ENCODE measurements at places on chromosomes 11 and 22.

GRCh38 chr22:27992294-27993165 is 73.5 kb upstream of the PITPNB start:
- no peak overlapping the region for H3K27ac ChIP-seq
- H3K27me3 ChIP-seq = no peaks in the 10 kb centered on the region
- peaks cover 29% of the 10 kb centered on the region for H3K36me3 ChIP-seq
- no peak overlapping the region for H3K4me3 ChIP-seq

DNA sequence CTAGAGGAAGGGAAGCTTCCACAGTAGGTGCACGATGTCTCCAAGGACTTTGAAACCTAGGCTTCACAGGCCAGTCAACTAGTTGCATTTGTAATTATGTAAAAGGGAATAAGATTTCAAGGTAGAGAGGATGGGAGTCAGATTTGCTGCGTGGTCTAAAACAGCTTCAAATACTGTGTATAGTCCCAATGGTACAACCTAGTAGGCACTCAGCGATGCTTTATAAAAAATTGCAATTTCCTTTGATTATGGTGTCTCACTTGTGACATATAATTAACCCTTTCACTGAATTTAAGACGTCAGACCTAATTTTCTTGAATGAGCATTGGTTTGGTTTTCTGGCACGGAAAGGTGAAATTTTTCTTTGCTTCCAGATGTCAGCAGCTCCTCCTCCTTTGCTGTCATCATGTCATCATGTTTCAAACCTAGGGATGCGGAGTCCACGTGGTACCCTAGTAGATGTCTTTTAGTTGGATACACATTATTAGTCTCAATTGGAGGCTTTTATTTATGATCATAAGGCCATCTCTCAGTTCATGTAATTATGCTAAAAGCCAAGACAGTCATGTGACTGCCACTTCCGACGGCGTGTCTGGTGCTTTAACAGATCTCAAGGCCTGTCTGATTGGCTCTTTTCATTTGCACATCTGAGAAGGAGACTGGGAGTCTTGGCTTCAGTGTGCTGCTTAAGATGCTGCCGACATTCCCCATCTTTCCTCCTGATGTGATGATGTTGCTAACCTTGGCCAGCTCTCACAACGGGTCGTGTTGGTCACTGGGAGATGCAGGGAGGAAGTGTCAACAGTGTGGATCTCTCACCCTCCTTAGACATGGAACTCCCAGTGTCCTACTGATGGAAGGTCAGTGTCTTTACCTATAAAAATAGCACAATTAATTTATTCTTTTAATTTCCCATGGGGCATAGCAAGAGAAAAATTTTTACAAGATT is 134.0 kb downstream of the HIPK3 start:
- H3K27me3 ChIP-seq = no peaks in the 10 kb centered on the region
- peaks cover 4% of the 10 kb centered on the region for H3K36me3 ChIP-seq
- H3K4me3 ChIP-seq = no peak overlapping the region
- peaks cover 9% of the 10 kb centered on the region for H3K4me1 ChIP-seq
- no peak for DNase-seq

DNA sequence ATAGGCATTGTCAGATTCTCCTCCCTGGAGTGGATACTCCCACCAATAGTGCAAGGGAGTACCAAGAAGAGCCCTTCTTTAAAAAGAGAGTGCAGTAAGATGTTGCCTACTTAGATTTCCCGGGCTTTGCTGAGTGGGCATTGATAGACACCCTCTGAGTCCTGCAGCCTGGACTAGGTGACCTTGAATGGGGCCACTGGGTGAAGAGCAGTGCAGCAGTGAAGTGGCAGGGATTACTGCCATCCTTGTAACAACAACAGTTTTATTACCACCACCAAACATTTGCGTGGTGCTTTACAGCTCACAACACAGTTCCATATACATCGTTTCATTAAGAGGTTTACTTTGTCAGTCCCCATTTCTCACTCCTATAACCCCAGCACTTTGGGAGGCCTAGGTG is 59.4 kb downstream of the MICAL2 start:
- no peaks in the 10 kb centered on the region for H3K36me3 ChIP-seq
- peaks cover 10% of the 10 kb centered on the region for H3K27me3 ChIP-seq
- peaks cover 38% of the 10 kb centered on the region for H3K4me1 ChIP-seq
- H3K4me3 ChIP-seq = no peak overlapping the region
- no peak overlapping the region for H3K27ac ChIP-seq
- no peak for DNase-seq

DNA sequence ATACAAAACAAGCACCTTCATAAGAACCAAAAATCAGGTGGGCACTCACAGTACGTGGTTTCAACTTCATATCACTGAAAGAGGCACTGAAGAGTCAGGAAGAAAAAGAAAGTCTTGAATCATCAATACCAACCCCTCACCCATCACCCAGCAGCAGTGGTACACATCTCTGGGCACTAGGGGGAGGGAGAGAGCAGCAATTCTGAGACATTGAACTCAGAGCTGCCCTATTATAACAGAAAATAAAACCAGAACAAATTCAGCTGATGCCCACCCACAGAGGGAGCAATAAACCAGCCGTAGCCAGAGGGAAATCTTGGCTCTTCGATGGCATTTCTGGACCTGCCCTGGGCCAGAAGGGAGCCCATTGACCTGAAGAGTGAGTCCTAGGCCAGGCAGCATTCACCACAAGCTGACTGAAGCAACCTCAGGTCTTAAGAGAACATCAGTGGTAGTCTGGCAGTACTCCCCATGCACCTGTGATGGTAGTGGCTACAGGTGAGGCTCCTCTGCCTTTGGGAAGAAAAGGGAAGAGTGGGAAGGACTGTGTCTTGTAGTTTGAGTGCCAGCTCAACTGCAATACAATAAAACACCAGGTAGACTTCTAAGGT is 42.2 kb upstream of the FAM181B start:
- H3K27ac ChIP-seq = no peak overlapping the region
- no peak overlapping the region for H3K4me3 ChIP-seq
- H3K4me1 ChIP-seq = no peaks in the 10 kb centered on the region
- peaks cover 3% of the 10 kb centered on the region for H3K27me3 ChIP-seq

GRCh38 chr11:112967082-112967481 is 5.9 kb downstream of the NCAM1 start:
- no peak overlapping the region for H3K4me3 ChIP-seq
- H3K36me3 ChIP-seq = no peaks in the 10 kb centered on the region
- peak overlapping the region; percentile 81 for H3K27ac ChIP-seq
- peaks cover 3% of the 10 kb centered on the region for H3K27me3 ChIP-seq

DNA sequence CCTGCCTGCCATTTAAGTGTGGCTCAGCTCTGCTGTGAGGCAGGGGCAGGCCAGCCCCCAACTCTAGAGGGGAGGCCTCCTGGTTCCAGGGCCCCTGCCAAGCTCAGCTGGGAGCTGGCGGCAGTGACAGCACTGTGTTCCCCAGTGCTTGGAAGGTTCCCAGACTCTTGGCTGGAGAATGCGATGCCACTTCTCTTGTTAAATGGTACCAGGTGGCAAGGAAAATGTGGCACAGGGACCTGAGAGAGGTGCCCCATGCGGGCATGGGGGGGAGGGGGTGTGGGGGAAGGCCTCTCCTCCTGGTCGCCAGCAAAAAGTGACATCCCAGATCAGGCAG is 8.4 kb upstream of the TNFRSF13C start:
- H3K27me3 ChIP-seq = peaks cover 4% of the 10 kb centered on the region
- no peak for DNase-seq
- peaks cover 40% of the 10 kb centered on the region for H3K4me1 ChIP-seq
- H3K36me3 ChIP-seq = peaks cover 13% of the 10 kb centered on the region
- no peak overlapping the region for H3K27ac ChIP-seq
- no peak overlapping the region for H3K4me3 ChIP-seq

DNA sequence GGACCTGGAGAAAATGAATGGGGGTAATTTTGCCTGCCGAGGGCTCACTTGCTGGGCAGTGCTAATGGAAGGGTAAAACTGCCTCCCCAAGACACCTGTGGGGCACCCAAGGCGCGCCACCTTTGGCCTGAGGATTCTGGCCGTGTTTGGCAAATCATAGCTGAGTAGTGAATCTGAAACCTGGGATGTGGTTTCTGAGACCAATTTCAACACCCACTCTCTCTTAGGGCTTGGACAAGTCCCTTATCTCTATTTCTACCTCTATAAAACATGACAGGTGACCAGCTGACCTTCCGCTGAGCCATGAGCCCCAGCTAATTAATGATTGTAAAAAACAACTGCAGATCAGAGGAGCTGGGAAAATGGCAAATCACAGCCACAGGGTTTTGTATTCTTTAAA is 1.5 kb upstream of the PACSIN3 start:
- H3K27ac ChIP-seq = no peak overlapping the region
- peaks cover 30% of the 10 kb centered on the region for H3K4me1 ChIP-seq
- peaks cover 43% of the 10 kb centered on the region for H3K27me3 ChIP-seq
- DNase-seq = no peak
- peak overlapping the region; percentile 80 for H3K4me3 ChIP-seq
- H3K36me3 ChIP-seq = no peaks in the 10 kb centered on the region

DNA sequence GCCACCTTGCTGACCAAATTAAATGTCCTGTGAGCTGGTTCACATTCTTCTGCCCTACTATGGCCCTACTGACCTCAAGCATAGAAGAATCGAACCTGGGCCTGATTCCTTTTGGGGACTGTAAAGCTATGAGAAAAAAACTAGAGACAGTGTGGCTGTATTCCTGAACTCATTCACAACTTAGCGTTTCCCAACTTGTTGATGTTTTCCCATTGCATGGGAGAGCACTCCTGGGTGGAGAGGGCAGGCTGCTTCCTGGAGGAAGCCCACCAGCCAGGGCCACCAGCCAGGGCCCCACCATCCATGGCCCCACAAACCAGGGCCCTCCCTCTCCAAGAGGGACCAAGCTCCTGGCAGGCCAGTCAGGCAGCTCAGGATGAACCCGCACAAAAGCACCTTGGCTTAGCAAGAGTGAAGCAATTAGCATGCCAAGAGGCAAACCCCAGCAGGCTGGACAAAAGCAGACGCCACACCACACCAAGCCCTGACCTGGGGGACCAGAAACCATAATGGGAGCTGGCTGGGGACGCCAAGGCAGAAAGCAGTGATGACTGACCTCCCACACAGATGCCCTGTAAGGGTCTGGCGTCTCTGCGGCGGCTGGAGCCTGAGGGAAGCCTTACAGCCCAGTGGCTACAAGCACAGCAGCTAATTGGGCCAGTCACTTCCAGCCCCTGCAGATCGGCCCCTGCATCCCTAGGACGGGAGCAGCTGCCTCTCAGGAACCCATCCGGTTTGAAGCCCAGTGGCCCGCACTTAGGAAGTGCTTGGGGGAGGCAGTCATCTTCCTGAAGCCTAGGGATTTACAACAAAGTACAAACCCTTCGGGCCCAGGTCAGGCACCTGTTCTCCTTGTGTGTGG is 2.1 kb downstream of the CERK start:
- H3K4me3 ChIP-seq = peak overlapping the region; percentile 97
- H3K4me1 ChIP-seq = peaks cover 76% of the 10 kb centered on the region
- no peak for DNase-seq
- no peak overlapping the region for H3K27ac ChIP-seq
- H3K36me3 ChIP-seq = peaks cover 5% of the 10 kb centered on the region
- H3K27me3 ChIP-seq = peaks cover 7% of the 10 kb centered on the region

DNA sequence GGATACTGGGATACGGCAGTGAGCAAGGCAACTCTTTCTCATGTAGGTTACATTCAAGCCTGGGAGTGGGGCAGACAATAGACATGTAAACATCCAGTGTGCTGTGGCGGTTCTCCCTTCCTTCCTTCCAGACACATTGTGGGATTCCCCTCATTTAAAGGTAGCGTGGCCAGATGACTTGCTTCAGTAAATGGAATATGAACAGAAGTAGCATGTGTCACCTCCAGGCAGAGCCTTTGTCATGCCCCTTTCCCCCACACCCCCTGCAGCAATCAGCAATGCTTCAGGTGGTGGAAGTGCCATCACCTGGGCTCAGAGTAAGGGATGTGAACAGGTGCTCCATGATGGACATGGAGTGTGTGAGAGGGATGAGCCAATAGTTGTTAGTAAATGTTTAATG is 34.8 kb upstream of the TTC12 start:
- H3K36me3 ChIP-seq = peaks cover 18% of the 10 kb centered on the region
- H3K4me3 ChIP-seq = no peak overlapping the region
- peaks cover 3% of the 10 kb centered on the region for H3K27me3 ChIP-seq
- no peak overlapping the region for H3K27ac ChIP-seq
- peaks cover 9% of the 10 kb centered on the region for H3K4me1 ChIP-seq
- no peak for DNase-seq

DNA sequence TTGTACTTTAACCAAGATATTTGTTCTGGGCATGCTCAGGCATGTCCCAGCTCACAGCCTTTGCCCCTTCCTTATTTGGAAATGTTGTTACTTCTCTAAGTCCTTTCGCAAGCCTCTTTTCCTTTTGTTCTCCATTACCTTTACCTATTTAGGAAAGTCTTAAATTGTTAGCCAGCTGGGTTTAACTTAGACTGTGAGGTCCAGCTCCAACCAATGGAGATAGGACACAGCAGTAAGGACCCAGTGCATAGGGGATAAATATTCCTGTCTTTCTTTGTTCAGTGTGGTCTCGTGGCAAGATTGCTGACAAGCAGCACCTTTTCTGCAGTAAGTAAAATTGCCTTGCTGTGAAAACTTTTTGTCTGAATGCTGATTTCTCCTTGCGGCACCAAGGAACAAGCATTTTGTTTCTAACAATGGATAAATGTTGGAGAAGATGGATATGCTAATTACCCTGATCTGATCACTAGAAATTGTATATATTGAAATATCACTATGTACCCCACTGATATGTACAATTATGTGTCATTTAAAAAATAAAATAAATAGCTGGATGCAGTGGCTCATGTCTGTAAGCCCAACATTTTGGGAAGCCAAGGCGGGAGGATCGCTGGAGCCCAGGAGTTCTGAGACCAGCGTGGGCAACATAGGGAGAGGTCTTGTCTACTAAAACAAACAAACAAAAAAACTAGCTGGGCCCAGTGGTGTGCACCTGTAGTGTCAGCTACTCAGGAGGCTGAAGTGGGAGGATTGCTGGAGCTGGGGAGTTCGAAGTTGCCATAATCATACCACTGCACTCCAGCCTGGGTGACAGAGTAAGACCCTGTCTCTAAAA is 31.9 kb upstream of the FTH1 start:
- no peaks in the 10 kb centered on the region for H3K36me3 ChIP-seq
- H3K4me1 ChIP-seq = peaks cover 34% of the 10 kb centered on the region
- peaks cover 15% of the 10 kb centered on the region for H3K27me3 ChIP-seq
- no peak for DNase-seq
- H3K27ac ChIP-seq = peak overlapping the region; percentile 96

GRCh38 chr11:36619502-36619901 is 21.5 kb upstream of the RAG2 start:
- no peak overlapping the region for H3K4me3 ChIP-seq
- H3K27ac ChIP-seq = peak overlapping the region; percentile 38
- peaks cover 6% of the 10 kb centered on the region for H3K4me1 ChIP-seq
- H3K36me3 ChIP-seq = peaks cover 8% of the 10 kb centered on the region
